Hepatocyte (in vitro differentiated cells): ENCODE measurements at places on chromosomes 12 and 14.

DNA sequence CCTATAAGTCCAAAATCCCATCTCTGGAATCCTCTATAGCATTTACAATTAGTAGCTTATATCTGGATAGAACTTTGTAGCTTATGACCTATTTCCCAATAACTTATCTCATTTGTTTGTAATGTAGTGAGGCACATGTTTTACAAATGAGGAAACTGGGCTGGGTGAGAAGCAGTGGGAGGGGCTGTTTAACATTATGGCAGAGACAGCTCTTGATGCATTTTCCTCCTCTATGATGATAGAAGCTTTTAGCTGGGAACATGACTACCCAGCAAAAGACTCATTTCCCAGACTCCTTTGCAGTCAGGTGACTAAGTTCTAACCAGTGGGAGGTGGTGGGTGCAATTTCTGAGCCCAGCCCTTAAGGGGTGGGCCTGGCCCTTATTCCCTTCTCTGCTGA, 179.7 kb downstream of the TTC8 start:
- DNase-seq: peak; percentile 46

GRCh38 chr12:57751432-57751787, 700 bp downstream of the CDK4 start:
- DNase-seq: no peak

- DNase-seq: peak; percentile 44
Observed at GRCh38 chr14:69685716-69686115, 74.3 kb downstream of the SUSD6 start.

GRCh38 chr12:52703424-52703823, at the start of gene KRT77:
Gene KRT77 (minus strand): TSS chr12:52703524. CDS start chr12:52703434, 90 bp downstream.
- DNase-seq: no peak

- peak; percentile 71 for DNase-seq
Observed at GRCh38 chr12:114903083-114903691, 219.2 kb upstream of the TBX3 start.

DNA sequence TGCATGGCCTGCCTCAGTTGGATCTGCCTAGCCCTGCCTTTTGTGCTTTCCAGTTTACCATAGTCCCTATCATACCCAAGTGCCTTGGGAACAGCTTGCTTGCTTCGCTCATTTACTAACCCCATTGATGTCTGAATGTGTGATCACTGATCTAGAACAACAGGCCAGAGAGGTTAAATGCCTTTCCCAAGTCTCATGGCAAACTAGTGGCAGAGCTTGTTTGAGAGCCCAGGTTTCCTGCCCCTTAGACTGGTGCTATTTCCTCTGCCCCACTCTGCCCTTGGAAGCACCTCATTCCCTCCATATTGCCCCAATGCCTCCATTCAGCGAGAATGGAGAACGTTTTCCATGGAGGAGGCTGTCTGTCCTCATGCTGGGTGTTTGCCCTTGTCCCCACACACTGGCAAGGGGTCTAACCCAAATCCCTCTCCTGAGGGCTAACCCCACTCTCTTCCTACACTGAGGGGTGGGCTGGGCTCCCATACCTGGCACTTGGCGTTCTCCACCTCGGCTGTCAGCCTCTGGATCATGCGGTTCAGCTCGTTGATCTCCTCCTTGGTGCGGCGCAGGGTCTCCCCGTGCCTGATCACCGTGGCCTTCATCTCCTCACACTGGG, 19.8 kb downstream of the KRT7 start:
- DNase-seq: no peak

DNA sequence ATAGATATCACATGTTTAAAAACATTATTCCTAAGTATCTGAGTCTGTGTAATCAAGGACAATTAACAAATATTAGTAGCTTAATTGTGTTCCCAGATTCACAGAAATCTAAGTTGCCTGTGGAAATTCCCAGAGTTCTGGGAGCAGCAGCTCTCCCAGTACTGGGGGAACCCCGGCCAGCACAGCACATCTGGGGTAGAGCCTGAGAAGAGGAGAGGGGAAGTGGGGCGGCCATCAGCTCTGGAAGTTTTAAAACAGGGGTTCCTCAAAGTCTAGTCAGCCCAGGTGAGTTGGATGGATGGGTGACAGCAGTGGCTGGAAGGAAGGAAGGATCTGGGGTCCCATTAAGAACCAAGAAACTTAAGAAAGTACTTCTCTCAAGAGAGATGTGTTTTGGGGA, 24.6 kb downstream of the PRICKLE1 start:
- DNase-seq: no peak

GRCh38 chr12:132507656-132508490, 17.9 kb downstream of the FBRSL1 start:
- no peak for DNase-seq

GRCh38 chr14:29749829-29750228, 177.8 kb downstream of the PRKD1 start:
- DNase-seq: no peak

GRCh38 chr12:109776624-109777023, 56.6 kb downstream of the TRPV4 start:
- no peak for DNase-seq

DNA sequence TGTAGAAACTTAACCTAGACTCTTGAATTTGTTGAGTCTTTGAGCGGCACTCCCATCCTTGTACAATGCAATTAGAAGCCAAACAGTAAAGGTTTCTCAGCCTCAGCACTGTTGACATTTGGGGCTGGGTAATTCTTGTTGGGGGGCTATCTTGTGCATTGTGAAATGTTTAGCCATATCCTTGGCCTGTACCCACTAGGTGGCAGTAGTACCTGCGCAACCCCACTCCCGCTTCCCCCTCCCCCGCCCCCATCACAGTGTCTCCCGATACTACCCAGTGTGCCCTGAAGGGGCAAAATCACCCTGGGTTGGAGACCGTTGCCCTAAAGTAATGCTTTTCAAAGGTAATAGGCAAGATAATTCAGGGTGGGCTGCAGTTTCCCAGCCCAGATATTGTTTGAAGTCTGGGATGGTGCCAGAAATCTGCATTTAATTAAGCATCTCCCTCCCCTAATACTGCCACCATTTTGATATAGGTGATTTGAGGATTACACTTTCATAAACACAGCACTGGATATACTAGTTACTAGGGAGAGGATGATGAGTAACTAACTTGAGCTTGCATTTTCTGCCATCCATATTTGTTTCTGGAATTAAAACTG, 1.8 kb downstream of the COX6A1 start:
- peak; percentile 86 for DNase-seq

GRCh38 chr14:46940611-46941010, 289.0 kb upstream of the RPL10L start:
- no peak for DNase-seq

- DNase-seq: peak; percentile 21
Observed at GRCh38 chr14:49863487-49864281, 11.1 kb upstream of the NEMF start.

GRCh38 chr12:105032703-105033357, 46.7 kb downstream of the NOPCHAP1 start:
- DNase-seq: no peak

- no peak for DNase-seq
Observed at GRCh38 chr12:19751078-19751477, 311.8 kb downstream of the AEBP2 start.

DNA sequence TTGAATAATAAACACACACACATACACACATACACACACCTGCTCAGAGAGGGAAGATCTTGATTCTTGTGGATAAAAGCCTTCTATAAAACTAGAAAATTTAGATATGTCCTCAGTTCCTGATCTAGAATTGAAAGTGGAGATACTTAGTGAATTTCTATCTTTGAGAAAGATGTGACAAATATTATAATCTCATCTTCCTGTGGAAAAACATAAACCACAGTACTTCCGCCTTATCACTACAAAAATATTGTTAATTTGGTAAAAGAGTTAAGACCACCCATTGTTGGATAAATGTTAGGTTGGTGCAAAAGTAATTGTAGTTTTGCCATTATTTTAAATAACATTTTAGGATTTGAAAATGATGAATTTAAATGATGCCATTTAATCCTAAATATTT, at the start of gene KLRK1:
Gene KLRK1 (minus strand): TSS at position 138 of the 400 bp plus-strand sequence. CDS start 1,231 bp downstream, outside the sequence.
- DNase-seq: no peak

DNA sequence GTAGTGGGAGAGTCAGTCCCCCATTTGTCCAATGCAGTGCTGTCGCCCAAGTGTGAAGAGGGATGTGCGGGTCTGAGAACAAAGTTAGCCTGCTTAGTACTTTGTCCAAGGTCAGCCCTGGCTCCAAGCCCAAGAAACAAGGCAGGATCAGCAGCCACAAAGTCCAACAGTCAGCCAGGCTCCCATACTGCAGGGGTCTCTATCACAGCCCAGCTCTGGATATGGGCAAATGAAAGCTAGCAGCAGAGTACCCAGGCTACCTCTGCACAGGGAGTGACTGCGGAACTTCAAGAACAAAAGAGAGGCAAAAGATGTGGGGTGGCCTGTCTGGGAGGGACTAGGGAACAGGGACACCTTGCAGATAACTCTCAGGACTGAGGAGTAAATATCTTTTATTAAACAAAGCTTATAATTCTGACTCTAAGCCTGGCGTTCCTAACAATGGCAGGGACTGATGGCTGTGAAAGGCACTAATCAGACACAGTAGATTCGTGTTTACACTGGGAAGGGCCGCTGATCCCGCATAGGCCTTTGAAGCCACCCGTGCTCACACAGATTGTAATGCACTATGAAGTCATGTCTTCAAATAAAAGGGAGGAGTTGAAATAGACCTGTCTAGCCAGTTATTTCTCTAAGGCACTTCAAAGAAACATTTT, 91.0 kb upstream of the EEA1 start:
- DNase-seq: peak; percentile 84

DNA sequence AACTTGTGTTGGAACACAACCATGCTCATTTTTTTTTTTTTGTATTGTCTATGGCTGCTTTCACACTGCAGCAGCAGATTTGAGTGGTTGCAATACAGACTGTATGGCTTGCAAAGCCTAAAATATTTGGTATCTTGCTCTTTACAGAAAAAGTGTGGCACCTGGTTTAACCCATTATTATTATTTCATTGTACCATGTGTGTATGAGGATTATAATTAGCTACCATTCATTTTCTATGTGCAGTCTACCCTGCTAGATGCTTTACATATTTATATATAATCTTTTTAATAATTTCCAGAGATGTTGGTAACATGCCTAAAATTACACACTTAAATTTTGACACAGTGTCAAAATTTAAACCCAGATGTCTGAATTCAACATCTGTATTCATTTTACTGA, 37.7 kb downstream of the SPATS2 start:
- DNase-seq: no peak

- DNase-seq: no peak
Observed at GRCh38 chr12:105522166-105522825, 191.8 kb downstream of the C12orf75 start.

GRCh38 chr12:9221483-9221882, 13.3 kb upstream of the PZP start:
- DNase-seq: no peak

- no peak for DNase-seq
Observed at GRCh38 chr14:102805371-102805891, 28.2 kb downstream of the TRAF3 start.

GRCh38 chr14:23937203-23937602, 16.4 kb upstream of the DHRS4 start:
- DNase-seq: no peak

- DNase-seq: no peak
Observed at GRCh38 chr12:113815031-113815430, 151.1 kb downstream of the RBM19 start.

GRCh38 chr14:22485178-22485577, 103.8 kb downstream of the DAD1 start:
- DNase-seq: no peak

DNA sequence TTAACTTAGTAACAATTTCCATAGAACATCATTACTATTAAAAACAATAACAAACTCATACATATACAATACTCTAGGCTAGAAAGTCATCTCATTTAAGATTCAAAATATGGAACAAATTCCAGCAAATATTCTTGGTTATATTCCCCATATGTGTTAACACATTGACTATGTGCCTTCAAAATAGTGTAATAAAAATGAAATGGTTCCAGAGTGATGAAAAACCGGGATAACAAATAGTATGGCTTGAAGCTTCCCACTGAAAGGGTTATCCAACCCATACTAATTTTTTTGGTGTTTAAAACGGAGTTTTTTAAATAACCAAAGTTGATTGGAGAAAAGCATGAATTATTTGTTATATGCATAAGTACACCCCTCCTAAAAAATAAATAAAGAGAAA, 5.3 kb downstream of the LRIG3 start:
- DNase-seq: no peak

GRCh38 chr12:31289441-31289840, 36.5 kb downstream of the SINHCAF start:
- no peak for DNase-seq

DNA sequence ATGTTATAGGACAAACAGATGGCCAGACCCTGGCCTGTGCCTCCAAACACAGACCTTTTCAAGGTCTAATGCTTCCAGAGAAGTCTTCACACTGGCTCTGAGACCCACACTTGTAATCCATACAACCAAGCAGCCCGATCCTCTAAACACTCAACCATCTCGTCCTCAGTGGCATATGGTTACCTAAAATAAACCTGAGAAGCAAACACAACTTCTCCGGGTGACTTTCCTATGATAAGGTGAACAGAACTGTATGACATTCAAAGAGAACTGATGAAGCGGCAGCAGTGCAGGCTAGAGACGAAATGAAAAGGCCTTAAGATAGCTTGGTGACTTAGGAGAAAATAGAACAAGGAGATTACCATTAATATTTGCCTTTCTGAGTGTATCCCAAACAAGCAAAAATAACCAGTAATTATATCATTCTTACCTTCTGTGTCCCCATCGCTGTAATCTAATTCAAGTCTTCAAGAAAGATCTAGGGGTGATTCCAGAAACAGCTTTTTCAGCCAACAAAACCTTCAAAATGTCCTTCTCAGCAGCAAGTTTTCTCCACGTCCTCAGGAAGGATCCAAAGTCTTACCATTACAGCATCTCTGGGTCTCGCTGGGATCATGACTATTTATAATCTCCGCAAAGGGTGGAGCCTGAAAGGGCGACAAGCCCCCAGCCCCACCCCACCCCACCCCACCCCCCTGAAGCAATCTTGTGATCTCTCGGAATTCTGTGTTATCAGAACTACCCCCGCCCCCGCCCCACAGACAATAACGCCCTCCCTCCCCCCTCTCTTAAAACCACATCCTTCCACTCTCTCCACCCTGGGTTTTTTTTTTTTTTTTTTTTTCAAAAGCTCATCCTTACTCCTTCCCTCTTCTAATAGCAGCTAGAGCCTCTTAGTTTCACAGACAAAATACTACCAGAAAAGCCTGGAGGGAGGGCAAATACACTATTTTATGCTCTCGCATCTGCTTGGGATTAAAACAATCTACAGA, at the start of gene SLC2A3:
Gene SLC2A3 (minus strand): TSS at position 598 of the 992 bp plus-strand sequence. CDS start 153 bp downstream, at position 445.
- DNase-seq: peak; percentile 76

DNA sequence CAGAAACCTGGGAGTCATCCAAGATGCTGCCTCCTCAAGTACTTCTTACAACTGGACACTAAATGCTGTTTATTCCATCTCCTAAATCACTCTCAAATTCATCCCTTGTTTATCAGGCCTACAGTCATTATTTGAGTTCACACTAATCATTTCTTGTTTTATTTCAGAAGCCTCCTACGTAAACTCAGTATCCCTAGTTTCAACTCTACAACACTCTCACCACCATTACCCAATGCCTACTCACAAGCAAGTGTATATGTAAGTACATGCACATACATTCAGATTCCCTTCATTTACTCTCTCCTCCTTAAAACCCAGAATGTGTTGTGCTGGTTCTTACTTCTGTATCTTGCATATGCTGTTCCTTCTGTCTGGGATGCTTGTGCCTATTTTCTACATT, 43.0 kb downstream of the DDHD1 start:
- DNase-seq: no peak

GRCh38 chr14:64720131-64720576, 15.9 kb downstream of the PLEKHG3 start:
- peak; percentile 79 for DNase-seq

- DNase-seq: no peak
Observed at GRCh38 chr12:129241852-129242251, 388.6 kb downstream of the GLT1D1 start.

- no peak for DNase-seq
Observed at GRCh38 chr14:105196265-105196960, 15.3 kb upstream of the NUDT14 start.
